ENCODE measurements at places on chromosomes 1 and 21. TPM values are rescaled to one million over a fixed set of nuclear protein-coding genes. Genes with fewer than 3 reads are reported as not detected.

DNA sequence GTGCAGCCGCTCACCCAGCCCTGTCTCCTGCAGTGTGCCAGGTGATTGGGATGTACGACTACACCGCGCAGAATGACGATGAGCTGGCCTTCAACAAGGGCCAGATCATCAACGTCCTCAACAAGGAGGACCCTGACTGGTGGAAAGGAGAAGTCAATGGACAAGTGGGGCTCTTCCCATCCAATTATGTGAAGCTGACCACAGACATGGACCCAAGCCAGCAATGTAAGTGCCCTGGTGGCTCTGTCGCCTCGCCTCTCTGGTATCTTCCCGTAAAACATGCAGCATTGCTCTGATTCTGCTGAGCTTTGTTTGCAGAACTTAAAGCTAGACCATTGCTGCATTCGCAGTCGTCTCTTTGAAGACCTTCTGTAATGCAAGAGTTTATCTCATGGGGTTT lies 79.2 kb downstream of the ATP5PO start:
- DNase-seq: no peak

GRCh38 chr1:214649607-214650006 lies 46.6 kb downstream of the CENPF start:
- DNase-seq: no peak

- no peak for DNase-seq
These were observed 45.3 kb upstream of the KCNE1 start for GRCh38 chr21:34557261-34557660.

RHEX gene
- 4.8 TPM for total RNA-seq

HCN3 gene
- total RNA-seq: 10.3 TPM
